ENCODE measurements at places on chromosomes 11 and 22.

DNA sequence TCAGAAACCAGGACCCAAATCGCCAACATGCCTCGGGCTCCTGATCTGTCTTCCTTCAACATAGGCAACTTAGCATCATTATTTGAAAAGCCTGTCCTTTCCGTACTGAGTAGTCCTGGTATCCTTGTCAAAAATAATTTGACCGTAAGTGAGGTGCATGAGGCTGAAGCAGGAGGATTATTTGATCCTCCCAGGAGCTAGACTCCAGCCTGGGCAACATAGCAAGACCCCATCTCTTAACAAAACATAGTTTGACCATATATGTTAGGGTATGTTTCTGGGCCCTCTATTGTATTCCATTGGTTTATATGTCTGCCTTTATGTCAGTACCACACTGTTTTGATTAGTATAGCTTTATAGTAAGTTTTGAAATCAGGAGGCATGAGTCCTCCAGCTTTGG, 112.5 kb downstream of the MICAL3 start:
- no peak for DNase-seq

DNA sequence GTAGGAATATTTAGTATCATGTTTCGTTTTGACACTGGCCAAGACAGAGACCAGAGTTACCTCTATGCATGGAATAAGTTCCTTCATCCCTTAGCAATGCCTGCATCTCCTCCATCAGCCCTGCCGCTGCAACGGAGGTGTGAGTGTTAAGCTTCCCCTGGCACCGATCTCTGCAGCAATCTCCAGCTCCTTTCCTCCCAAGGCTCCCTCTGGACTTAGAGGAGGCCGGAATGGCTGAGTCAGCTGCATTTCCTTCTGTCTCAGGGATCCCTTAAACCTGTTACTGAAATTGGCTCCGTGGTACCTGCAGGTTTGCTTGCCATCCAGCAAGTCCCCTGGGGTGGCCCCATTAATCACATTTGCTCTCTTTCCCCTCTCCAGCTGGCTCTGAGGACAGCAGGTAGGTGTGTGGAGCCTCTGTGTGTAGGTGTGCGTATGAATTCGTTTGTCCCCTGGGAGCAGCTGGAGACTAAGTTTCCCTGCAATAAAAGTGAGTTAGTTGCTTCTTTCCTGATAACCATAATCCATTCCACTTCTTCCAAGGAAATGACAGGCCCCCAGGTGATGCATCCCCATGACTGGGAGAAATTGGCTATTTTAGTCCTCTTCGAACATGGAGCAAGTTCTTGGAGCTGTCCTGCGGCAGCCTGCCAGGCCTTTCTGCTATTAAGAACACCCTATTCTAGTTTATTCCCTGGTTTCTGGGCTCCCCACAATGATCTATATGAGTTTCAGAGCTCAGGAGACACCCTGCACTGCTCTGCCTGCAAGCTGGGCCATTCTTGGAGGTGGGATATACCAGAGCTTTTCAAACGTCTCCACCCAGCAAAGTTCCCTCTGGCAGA, 457.2 kb upstream of the CADM1 start:
- DNase-seq, result no peak

DNA sequence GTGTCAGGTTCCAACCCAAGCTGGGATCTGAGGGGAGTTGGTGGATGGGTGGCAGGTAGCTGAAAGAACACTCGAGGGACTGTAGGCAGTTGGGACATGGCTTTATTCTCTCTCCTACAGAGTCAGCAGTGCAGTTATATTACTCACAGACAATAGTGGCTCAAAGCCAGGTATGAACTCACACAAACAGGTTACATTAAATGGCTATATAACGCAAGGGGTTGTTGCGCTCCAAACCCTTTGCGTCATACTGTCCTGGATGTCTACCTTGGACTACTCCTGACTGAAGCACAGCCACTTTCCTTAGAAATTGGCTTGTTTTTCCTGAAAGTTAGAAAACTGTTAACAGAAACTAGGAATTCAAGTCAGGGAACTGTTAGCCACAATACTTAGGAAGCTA, 66.4 kb upstream of the OR4B1 start:
- DNase-seq, result no peak

- no peak for DNase-seq
These were observed 9.0 kb downstream of the MAPK8IP2 start for GRCh38 chr22:50609599-50609998.

DNA sequence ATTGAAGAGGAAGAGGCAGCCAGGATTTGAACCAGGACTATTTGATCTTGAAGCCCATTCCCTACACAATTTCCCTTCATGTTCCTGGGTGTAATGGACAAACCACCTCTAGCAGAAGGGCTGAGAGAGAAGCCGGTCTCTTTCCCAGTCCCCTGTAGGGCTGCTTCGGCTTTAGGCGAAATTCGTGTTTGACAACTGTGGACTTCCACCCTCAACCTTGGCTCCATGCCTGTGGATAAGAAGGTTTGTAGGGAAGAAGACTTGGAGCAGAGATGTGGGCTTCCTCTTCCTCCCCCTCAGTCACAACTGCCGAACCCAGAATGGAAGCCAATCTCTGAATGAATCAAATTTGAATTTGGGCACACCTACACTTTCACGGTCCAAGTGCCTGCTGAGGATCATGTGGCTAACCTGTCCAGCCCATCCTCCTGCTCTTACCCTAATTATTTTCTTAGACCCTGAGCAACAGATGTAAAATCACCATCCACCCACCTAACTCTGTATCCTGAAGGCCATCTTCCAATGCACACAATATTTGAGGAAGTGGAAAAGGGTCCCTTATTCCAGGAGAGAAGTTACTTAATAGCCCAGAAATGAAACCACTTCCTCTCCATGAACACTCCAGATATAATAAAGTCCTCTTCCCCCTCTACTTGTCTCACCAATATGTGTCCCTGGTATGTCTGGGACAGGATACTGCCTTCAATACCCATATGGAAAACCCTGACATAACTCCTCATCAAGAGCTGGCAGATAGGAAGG, 10.1 kb upstream of the SCN2B start:
- DNase-seq, result no peak
